ENCODE measurements at places on chromosomes 5 and 9. TPM values are rescaled to one million over a fixed set of nuclear protein-coding genes. Genes with fewer than 3 reads are reported as not detected.

DNA sequence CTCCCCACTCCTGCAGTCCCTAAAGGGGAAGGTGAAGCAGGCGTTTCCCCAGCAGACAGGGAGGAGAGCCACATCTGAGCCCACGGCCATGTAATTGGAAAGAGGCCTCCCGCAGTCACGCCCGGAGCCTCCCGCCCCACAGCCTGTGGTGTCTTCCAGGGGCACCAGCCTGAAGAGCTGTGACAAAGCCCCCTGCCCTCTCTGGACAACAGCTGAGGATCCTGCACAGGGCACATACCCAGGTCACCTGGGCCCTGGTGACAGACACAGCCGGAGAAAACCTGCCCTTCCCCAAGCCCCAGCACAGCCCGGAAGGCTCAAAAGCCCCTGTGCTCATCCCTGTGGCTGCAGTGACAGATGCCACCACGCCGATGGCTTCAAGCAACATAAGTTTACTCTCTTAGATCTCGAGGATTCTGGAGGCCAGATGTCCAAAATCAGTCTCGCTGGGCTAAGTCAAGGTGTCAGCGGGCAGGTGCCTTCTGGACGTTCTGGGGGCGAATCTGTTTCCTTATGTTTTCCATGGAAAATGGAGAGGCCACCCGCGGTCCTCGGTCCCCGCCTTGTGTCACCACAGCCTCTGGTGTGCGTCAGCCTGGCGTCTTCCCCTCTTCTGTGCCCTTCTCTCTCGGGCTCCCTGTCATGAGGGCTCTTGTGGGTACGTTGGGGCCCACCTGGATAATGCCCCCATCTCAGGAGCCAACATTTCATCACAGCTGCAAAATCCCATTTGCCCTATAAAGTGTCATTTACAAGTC, 71.5 kb downstream of the PSMB7 start:
- DNase-seq, result no peak

GRCh38 chr9:93265972-93266371, 82.0 kb downstream of the WNK2 start:
- DNase-seq, result no peak

The INSL6 gene
- not detected for total RNA-seq

The IL4 gene
- total RNA-seq, result not detected

DNA sequence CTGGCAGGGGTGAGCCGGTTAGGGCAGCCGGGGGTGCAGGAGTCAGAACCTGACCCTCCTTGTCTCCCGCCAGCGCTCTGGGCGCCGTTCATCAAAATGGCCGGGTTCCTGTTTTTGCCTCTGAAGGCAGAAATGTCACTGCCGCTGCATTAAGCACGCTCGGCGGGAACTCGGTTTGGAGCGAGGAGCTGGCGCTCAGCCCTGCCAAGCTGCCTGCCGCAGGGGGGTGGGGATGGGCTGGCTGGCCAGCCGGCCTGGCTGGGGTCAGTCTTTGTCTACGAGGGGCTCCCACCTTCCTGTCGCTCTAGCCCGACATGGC, 63.7 kb downstream of the CXXC5 start:
- no peak for DNase-seq

The CERCAM gene
- total RNA-seq, result 1.0 TPM

DNA sequence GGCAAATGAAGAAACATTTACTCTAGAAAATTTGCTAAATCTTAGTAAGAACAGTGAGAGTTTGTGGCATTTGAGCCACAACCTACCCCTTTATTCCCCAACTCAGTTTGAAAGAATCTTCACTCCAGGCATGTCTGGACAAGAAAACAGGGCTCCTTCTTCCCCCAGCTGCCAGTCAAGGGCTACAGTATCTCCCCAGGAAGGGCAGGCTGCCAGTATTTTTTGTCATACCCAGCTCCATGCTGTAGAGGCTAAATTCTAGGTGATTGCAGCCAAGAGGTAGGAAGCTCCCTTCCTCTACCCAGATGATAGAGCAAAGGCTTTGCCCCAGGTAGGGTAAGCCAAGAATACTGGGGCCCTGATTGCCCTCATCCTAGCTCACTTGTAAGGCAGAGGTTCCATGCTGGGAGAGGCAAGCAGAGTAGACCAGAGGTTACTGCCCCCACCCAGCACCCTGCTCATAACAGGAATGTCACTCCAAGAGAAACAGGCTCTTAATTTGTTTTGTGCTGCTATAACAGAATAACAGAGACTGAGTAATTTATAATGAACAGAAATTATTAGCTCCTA, 20.0 kb upstream of the GRPEL2 start:
- DNase-seq, result no peak

DNA sequence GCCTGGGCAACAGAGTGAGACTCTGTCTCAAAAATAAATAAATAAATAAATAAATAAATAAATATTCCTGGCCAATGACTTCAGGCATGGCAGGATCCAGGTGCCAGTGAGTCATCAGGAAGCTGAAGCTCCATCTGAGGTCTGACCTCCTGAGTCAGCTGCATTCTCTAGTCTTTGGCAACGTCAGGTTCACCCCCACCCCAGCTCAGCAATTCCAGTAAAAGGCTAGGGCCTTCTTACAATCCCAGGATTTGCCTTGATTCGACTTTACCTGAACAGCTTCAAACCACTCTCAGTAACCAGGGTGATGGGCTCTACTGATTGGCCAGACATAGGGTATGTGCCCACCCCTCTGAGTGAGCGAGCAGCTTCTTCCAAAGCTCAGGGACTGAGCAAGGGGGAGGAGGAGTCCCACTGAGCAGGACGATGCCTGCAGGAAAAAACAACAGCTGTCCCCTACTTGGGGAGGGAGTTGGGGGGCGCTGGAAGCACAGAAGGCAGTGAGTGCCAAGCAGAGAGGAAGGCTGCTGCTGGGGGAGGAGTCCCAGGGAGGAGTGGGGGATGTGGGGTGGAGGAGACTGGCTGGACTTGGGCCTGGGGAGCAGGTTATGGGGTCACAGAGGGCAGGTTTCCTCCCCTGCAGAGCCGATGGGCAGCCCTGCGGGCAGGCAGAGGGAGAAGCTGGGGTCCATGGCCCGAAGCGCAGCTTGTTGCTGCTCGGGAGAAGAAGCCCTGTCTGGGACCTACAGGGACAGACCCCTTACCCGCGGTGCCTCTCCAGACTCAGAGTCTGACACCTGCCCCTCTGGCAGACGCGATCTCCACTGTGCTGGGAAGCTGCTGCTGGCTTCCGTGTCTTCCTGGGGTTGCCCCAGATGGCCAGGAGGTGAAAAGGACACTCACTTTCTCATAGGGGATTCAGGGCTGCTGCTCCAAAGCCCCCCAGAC, 25.9 kb upstream of the UNC5A start:
- DNase-seq, result no peak

DNA sequence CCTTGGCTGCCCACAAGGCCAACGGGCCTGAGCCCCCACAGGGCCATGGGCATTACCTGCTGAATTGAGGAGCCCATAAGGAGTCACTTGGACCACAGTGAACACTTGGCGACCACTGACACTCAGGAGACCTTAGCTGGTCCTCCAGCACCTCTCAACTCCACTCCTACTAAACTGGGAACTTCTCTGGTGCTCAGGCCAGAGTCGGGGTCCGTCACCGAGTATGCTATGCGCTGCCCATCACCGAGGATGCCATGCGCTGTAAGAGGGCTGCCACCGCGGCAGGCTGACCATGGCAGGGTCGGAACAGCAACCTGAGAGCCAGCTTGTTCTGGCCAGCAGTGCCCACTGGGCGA, 600 bp upstream of the SQSTM1 start:
- DNase-seq, result no peak

The WNK2 gene
- total RNA-seq, result 3.7 TPM

GRCh38 chr5:173771121-173771724, 116.9 kb upstream of the CPEB4 start:
- peak; percentile 86 for DNase-seq

- no peak for DNase-seq
Observed at GRCh38 chr5:134118212-134118835, 3.8 kb downstream of the TCF7 start.

DNA sequence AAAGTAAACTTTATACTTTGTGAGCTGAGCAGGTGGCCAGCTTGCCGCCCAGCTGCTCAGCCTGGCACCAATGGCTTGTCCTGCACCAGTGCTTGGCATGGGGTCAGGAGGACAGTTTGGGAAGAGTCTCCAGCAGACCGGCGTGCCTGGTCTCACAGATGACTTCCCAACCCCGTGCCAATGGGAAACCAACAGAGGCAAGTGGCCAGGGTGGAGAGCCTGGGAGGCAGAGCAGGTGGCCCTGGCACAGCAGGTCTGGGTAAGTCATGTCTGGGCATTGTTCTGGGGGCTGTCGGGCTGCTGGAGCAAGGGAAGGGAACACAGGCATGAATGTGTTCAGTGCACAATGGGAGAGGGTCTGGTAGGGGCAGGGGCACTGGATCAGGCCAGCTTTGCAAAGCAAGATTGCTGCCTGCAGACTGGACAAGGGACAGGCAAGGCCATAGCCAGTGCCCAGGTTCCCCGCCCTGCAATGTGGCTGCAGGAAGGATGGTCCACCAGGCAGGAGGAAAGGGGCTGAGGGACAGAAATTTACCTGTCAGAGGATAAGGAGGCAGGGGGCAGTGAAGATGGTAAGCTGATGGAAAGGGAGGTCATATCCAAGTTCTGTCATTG, 76.2 kb upstream of the ALDH1B1 start:
- DNase-seq, result no peak

- DNase-seq, result no peak
Observed at GRCh38 chr5:136734628-136735027, 369.3 kb upstream of the TRPC7 start.

DNA sequence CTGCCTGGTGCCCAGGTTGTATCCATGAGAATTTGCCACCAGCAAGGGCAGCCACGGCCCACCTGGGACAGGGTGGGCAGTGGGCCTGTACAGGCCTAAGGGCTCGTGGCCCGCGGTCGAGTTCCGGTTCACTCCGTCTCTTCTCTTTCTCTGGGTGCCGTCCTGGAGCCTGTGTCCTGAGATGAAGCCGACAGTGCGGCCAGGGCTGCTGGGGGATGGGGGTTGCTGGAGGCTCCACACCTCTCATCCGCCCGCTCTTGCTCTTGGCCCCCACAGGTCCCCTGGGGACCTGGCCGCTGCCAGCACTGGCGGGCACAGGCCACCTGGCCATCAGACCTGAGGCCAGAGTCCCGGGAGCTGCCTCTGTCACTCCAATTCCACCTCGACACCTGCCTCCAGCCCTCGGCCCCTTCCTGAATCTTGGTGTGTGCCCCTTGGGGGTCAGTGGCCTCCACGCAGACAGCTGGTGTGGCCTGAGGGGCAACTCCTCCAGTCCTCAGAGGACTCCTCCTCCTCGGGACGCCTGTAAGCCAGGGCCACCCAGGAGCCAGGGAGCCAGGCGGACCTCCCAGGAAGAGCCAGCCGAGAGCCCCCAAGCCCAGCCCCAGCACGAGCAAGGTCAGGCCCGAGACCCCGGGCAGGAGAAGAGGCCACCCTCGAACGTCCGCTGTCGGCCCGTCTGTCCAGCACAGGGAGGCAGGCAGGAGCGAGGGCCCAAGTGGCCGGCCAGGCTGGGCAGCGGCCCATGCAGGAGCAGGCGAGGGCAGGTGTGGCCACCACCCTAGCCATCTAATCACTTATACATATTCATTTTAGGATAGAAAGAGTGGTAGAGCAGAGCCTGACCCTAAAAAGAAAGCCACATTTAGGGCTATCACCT, 5.2 kb downstream of the LRRC26 start:
- DNase-seq, result no peak

DNA sequence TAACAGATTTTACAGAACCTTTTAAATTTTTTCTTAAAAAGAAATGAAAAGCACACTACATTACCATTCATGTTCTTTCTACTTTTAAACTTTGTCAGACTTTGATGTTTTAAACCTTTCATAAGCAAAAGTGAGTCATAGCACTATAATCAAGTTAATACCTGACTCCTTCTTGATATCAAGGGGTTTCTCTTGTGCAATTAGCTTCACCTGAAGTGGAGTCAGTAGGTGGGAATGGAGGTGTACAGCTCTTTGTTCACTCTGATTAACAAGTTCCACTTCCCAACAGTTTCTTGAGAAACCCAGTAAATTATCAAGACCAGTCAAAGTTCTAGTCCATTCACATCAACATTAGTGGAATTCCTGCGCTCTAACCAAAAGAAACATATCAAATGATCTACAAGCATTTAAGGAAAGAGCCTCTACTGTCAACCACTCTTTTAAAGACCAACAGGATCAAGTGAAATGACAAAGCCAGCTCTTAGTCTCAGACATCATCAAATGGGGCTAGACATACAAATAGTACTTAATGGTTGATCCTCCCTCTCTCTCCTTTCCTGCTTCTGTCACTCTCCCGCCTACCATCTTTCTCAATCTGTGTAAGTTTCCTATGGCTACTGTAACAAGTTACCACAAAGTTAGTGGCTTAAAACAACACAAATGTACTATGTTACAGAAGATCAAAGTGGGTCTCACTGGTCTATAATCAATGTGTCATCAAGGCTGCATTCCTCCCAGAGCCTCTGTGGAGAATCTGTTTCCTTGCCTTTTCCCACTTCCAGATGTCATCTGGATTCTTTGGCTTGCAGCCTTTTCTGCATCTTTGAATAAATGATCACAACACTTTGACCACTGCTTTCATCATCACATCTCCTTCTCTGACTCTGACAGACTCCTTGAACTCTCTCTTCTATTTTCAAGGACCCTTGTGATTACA, 68.0 kb downstream of the HINT1 start:
- DNase-seq, result no peak

The IFNB1 gene
- total RNA-seq, result not detected

GRCh38 chr5:67037171-67037570, 159.4 kb downstream of the CD180 start:
- DNase-seq, result no peak

The DPM2 gene
- total RNA-seq, result 12.4 TPM

DNA sequence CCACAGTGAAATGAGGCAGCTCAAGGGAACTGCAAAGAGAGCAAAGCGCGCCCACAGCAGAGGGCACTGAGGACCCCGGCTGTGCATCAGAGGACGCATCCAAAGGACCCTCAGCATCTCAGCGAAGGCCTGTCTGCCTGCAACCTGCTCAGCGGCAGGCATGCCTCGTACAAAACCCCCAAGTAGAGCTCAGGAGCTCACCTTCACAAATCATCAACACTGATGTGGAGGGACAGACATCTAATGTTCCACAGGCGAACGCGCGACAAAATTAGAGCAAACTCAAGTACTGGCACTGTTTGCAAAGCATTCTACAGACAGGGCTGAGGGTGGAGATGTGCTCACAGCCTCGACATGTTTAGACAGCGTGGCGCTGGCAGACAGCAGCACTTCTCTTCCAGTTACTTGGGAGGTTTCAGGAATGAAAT, 81.0 kb downstream of the DCP2 start:
- no peak for DNase-seq

The LCN15 gene
- total RNA-seq, result not detected

GRCh38 chr5:120803282-120803681, 339.2 kb downstream of the PRR16 start:
- no peak for DNase-seq

The SPATA31C1 gene
- not detected for total RNA-seq

- no peak for DNase-seq
Observed at GRCh38 chr9:98573749-98574278, 134.9 kb downstream of the GABBR2 start.

The PRLR gene
- total RNA-seq, result 11.9 TPM

The ALDOB gene
- total RNA-seq, result 4,002 TPM

- no peak for DNase-seq
Observed at GRCh38 chr5:39869396-39869795, 444.6 kb upstream of the DAB2 start.

DNA sequence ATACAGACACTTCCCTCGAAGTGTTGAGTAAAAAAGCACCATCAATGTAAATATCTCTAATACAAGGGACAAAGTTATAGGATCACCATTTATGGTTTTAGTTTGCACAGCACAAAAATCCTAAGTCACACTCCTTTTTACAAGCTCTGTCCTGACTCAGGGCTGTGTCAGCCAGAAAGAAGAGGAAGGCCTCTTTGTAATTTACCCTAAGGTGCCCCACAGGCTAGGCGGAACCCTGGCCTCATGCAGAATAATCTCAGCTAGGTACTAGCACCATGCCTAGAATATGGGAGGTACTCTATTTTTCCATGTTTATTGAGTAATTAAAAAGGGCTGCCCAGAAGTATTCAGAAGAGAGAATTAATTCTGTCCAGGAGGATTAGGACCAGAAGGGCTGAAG, 36.9 kb downstream of the HAVCR1 start:
- no peak for DNase-seq

Data from left lobe of liver (tissue), 2 donors.